Ecto neural progenitor cell (in vitro differentiated cells): ENCODE measurements at places on chromosomes 4 and X.
A peak's percentile ranks its signal among the peaks of the same experiment; 100 is the strongest.

- no peak for DNase-seq
Measured at GRCh38 chr4:90226734-90227133, 99.5 kb downstream of the CCSER1 start.

- DNase-seq: no peak
Measured at GRCh38 chr4:145389550-145389949, 92.1 kb upstream of the SMAD1 start.

DNA sequence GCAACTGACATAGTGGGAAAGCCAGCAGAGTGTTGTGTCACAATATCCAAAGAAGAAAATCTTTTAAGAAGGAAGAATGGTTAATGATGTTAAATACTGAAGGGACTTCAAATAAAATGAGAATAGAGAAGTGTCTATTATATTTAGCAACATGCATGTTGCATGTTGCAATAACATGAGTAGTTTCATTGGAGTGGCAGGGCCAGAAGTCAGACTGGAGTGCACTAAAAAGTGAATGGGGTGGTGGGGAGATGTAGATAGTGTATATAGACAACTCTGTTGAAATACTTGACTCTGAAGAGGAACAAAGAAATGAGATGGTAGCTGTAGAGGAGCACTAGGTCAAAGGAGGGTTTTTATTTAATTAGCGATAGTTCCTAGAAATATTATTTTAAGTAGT, 9.5 kb upstream of the AMMECR1 start:
- no peak for DNase-seq

DNA sequence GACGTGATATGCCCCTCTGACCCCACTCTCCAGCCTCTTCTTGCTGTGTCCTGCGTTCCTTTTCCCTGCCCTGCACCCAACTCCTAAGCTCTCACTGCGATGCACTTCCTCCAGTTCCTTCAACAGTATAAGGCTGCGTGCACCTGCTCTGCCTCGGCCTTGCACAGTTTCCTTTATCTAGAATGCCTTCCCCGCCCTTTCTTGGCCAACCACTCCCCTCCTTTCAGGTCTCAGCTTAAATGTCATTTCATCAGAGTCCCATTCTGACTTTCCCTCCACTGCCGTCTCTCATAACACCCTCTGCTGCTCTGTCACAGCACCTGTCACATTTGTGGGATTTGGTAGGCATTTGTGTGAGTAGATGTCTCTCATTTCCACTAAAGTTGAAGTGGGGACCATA, 58.4 kb upstream of the NEIL3 start:
- no peak for DNase-seq

DNA sequence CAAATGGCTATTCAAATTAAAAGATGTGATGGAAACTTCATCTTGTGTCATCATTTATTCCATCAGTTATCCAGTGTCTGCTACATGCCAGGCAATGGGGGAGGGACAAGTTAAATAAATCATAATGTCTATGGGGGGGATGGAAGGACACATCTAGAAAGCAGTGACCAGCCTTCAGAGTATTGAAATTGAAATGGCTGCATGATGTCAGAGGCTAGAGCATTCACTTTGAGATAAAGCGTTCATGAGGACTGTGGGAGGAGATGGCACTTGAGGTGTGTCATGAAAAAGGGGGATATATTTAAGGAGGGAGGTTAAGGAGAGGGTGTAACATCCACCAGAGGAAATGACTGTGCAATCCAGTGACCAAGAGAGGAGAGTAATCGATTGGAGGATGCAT, 50.6 kb downstream of the SLIT2 start:
- DNase-seq: no peak

GRCh38 chr4:105520819-105521790, 31.3 kb upstream of the ARHGEF38 start:
- peak; percentile 49 for DNase-seq

DNA sequence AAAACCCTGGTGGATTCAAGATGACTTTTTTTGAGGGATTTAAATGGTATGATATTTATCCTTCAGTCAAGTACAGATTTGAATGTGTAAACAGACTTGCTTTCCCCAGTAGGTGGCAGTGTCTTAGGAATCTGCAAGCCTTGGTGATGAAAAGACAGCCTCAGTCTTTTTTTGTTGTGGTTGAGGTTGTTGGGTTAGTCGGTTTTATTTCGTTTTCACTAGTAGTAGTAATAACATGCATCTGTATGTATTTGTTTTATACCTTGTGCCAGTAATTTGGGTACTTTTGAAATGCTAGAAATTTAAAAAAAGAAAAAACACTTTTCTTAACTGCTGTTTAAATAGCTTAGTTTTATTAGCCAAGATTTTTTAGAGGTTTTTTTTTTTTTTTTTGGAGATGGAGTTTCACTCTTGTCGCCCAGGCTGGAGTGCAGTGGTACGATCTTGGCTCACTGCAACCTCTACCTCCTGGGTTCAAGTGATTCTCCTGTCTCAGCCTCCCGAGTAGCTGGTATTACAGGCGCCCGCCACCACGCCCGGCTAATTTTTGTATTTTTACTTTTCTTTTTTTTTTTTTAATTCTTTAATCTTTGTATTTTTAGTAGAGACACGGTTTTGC, 39.2 kb downstream of the COPS4 start:
- no peak for DNase-seq

GRCh38 chr4:119162174-119162573, 26.5 kb downstream of the MYOZ2 start:
- no peak for DNase-seq

DNA sequence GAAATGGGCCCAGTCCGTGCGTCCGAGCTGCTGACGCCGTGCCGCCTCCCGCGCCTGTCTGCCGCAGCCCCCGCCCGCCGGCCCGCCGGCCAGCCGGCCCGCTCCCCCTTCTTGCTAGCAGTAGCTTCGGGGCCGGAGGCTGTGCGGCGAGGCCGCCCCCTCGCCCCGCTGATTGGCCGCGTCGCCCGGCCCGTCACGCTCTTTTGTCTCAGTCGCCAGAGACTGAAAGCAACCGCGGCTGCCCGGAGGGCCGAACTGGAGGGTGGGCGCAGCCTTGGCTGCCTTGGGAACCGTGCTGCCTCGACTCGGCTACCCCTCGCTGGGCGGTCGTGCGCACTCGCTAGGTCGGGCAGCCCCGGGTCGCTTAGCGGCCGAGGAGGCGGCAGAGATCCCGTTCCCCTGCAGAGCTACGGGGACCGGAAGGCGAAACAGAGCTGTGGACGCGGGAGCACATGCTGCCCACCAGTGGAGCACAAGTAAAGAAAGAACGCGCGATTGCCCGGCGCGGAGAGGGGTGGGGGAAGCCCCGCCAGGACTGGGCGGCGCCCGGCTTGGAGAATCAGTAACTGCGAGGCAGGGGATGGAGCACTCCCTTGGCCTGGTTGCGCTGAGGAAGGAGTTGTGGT, at the start of gene ZCCHC18:
Gene ZCCHC18 (plus strand): TSS at position 198 of the 626 bp plus-strand sequence. CDS start 1,589 bp downstream, outside the sequence.
- DNase-seq: peak; percentile 89

DNA sequence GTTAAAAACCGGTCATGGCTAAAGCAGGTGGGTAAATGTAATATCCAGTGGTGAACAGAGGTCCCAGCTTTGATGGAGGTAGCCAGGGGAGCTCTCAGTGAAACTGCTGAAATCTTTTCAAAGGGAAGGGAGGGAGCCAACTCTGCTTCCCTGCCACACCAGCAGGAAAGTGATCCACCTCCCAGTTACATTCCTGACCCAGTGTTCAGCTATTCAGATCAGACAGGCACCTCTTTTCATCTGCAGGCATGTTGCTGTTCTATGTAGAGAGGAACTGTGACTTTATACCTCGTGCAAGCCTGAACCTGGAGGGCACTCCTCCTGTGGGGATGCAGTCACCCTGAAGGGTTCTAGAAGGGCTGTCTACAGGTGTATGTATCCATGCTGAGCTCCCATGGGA, 37.6 kb downstream of the DCLK2 start:
- no peak for DNase-seq

GRCh38 chr4:110823251-110823650, 200.4 kb upstream of the PITX2 start:
- DNase-seq: no peak

GRCh38 chr4:52748432-52748831, 2.8 kb downstream of the ERVMER34-1 start:
- no peak for DNase-seq

- no peak for DNase-seq
Measured at GRCh38 chrX:150774798-150775568, 81.8 kb downstream of the MTMR1 start.

DNA sequence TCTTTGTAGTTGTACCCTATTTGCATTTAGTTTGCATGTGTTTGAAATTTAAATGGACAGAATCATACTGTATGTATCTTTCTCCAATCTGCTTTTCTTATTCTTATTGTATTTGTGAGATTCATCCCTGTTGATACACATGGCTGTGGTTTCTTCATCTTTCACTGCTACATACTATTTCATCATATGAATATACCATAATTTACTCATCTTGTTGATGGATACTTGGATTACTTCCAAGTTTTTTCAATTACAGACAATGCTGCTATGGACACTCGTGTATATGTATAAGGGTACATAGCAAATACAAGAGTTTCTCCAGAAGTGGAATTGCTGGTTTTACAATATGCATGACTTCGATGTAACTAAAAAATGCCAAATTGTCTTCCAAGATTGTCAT, 11.8 kb upstream of the KLHL8 start:
- no peak for DNase-seq

- DNase-seq: no peak
Measured at GRCh38 chr4:143441678-143442077, 71.8 kb upstream of the SMARCA5 start.

GRCh38 chrX:43481576-43481975, 174.5 kb upstream of the MAOA start:
- DNase-seq: peak; percentile 50

DNA sequence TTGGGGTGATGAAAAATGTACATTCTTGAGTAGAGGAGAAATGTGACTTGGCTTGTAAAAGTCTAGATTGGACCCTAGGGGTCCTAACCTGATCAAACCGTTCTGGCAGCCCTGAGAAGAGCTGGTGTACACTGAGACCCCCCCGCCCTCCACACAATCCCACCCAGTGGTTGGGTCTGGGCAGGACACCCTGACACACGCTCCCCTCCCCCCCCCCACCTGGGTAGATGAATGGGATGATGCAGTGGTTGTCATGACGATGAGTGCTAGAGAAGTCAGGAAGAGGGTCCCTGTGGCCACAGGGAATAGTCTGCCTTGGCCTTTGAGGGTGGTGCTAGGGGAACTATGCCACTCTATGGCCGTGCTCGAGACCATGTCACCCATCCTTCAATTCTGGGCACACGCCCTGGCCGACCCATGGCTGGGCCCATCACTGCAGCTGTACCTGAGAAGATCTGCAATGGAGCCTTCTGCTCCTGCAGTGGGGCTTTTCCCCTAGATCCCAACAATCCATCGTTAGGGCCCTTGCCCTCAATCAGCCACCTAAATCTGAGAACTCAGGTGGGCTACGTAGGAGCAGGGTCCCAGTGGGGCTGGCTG, 4.4 kb downstream of the CDK16 start:
- no peak for DNase-seq

GRCh38 chr4:158624889-158625478, 46.7 kb downstream of the C4orf46 start:
- no peak for DNase-seq

DNA sequence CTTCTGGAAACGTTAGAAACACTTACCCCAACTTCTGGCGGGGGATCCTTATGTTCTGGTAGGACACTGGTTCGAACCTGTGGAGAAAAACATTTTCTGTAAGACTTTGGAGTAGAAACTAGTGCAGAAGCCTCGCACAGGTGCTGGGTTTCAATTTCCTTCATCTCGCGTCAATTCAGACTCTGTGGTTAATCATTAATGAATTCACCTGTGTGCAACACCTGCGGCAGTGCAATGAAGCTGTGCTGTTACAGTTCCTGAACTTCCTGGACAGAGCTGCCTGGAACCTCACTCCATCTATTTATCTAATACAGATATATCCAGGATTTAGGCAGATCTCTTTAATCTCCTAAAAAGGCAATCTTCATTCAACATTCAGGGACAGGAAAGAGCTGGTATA, 531.4 kb downstream of the INPP4B start:
- DNase-seq: no peak

DNA sequence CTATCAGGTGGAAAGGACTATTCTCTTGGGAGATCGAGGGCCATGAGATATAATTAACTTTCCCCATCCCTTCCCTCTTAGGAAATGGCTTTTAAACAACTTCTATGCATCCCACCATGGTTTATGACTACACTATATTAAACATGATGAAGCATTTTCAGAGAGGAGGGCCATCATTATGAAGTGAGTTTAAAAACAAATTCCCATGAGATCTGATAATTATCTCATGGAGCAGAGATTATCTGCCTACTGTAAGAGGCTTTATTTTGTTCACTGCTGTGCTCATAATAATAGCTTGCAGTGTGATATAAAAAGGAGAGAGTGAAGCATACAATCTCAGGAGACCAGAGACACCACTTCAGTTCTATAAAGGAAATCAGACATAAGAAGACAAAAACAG, 330.5 kb upstream of the ZFP42 start:
- DNase-seq: no peak

DNA sequence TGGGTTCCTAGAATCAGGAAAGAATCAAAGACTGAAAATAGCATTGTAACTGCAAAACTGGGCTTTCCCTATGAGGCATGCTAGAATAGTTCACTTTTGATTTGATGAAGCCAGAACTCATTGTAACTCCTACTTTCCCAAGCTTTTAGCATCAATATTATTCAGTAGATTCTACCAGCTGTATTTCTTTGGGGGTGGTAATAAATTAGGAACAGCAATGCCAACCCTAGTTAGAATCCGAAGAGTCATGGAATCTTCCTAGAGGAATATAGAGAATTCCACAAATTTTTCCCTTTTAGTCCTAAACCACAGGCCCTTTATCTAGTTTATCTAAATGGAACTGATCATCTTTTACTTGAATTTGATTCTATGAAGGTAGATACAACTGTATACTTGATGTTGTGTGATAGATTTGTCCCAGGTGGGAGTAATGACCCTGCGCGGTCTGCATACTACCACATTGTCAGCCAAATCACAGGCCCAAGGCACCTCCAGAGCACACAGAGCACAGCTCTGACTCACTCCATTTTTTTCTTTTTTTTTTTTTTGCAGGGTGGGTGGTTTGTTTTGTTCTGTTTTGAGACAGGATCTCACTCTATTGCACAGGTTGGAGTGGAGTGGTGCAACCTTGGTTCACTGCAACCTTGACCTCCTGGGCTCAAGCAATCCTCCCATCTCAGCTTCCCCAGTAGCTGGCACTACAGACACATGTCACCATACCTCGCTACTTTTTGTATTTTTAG, 66.6 kb downstream of the EDNRA start:
- no peak for DNase-seq

- DNase-seq: no peak
Measured at GRCh38 chr4:1458581-1458980, 52.3 kb upstream of the NKX1-1 start.

- DNase-seq: no peak
Measured at GRCh38 chr4:26804451-26804850, 56.2 kb upstream of the STIM2 start.

GRCh38 chr4:7787067-7787466, 152.6 kb downstream of the AFAP1 start:
- DNase-seq: no peak

DNA sequence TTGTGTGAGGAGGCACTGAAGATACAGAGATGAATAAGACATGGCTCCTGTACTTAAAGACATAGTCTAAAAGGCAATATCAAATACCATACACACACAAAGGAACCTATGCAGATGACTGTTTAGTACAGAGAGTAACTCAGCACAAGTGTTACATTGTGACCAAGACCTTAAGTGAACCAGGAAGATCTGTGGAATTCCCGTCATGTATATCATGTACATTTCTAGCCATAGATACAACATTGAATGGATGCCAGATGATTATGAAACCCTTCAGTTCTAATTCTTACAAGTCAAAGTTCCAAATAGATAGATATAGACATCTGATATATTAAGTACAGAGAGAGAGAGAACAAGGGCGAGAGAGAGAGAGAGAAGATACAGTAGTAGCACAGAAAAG, 73.2 kb downstream of the PAK3 start:
- DNase-seq: no peak

- no peak for DNase-seq
Measured at GRCh38 chr4:1874201-1874600, 3.0 kb downstream of the NSD2 start.
